NCI-H345 (cell line): ENCODE measurements at places on chromosomes 7 and 10.

DNA sequence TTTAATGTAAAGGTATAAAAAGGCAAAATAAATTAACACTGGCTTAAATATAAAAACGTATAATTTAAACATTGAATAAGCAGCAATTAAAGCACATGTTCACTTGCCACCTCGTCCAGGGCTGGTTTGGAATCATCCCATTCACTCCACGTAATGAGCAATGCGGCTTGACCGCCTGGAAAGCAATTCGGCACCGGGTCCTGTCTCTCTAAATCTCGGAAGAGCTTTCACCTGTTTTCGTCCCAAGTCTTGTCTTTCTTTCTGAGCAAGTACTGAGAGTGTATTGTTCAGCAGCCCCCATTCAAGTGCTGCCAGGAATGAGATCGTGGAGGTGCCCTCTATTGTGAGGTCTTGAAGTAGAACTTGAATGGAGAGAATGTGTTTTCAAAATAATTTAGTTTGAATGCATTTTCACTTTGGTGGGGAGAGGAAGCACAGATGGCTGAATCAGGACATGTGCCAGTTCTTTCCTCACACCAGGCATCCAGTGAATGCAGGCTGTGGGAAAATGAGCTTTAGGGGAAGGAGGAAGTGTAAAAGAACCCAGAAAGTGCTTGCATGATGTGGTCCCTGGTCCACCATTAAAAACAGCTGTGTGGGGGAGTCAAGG is 515.2 kb downstream of the REEP3 start:
- no peak for DNase-seq

GRCh38 chr10:114376523-114376922 is 27.8 kb downstream of the AFAP1L2 start:
- DNase-seq: no peak

GRCh38 chr10:6204063-6204340 is 1.3 kb downstream of the PFKFB3 start:
- no peak for DNase-seq

DNA sequence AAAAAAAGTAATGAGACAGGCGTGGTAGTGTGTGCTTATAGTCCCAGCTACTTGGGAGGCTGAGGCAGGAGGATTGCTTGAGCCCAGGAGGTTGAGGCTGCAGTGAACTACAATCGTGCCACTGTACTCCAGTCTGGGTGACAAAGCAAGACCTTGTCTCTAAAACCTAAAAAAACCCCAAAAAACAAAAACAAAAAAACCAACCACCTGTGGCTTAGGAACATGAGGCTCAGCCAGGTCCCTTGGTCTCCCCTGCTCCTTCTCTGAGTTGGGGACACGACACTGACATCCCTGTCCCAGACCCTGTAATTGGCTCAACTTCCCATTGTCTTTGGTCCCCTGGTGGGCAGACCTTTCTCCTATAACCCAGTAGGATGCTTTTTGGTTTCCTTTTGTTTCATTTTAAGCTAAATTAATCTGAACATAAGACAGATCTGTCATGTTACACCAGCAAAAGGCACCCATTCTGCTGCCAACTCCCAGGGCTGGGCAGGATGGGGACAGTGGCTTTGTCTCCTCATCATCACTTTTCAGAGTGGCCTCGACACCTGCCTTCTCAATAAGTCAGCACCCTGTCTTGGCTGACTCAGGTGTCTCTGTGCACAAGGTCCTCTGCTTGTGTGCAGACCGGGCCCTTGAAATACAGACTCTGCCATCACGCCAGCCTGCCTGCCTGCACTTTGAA is 74.4 kb downstream of the MYL10 start:
- DNase-seq: no peak

GRCh38 chr7:30846378-30846777 is 65.3 kb upstream of the AQP1 start:
- DNase-seq: no peak

- peak; percentile 13 for DNase-seq
Observed at GRCh38 chr10:129605986-129606518, 139.0 kb downstream of the MGMT start.

GRCh38 chr10:13734151-13734550 is 147.4 kb downstream of the PRPF18 start:
- no peak for DNase-seq

GRCh38 chr10:125201791-125202622 is 41.6 kb upstream of the CTBP2 start:
- no peak for DNase-seq

- no peak for DNase-seq
Observed at GRCh38 chr10:120286280-120286679, 170.7 kb upstream of the PLPP4 start.

GRCh38 chr7:102395592-102395872 is 631 bp upstream of the PRKRIP1 start:
- peak; percentile 35 for DNase-seq

- no peak for DNase-seq
Observed at GRCh38 chr10:30463944-30464451, 30.0 kb downstream of the MAP3K8 start.

DNA sequence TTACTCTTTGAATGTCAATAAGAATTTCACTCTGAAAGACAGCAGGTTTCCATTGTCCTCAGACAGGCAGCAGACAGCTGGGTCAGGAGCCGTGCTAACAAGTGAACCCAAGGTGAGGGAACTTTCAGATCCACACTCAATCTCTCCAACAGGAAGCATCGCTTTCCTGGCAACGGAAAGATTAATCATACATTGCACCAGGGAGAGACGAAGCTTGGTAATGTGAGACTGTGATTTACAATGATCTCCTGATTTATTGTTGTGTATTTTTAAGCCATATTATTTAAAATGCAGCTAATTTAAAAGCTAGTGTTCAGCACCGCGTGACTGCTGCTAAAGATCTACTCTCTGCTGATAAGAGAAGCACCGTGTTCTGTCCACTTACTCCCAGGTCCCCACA is 17.5 kb upstream of the NOM1 start:
- peak; percentile 23 for DNase-seq

DNA sequence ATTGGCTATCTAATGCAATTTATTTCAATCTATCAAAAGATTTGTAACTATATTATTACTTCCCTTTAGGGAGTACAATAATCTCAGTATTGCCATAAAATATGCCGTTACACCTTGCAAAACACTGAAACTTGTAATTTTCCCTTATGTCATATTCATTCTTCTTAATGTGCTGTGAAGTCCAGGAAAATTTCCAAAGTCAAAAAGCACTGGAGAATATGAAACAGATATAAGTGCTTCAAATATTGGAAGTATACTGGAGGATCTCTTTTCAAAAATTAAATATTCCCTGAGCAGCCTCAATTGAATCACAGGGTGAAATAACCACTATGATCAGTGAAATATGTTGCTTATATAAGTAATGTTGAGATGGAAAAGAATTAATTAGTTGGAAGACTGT is 356.0 kb downstream of the PPP1R3A start:
- DNase-seq: no peak

- DNase-seq: no peak
Observed at GRCh38 chr7:72292794-72293193, 119.3 kb downstream of the CALN1 start.

DNA sequence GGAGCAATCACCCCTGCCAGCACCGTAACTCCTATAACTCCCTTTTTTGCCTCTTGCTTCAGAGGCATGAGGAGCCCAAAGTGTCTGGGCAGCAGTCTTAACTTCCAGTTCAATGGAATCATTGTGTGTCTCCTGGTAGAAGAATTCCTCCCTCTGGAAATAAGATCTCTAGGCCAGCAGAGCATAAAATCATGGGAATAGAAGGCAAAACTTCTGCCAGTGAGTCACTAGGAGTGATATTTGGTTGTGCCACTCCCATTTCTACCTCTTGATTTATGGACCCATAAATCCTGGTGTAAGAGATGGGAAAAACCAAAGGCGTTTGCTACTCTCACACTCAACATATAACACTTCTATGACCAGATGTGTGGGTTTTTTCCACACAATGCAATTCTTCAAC is 104.9 kb upstream of the FAM180A start:
- DNase-seq: no peak

- no peak for DNase-seq
Observed at GRCh38 chr7:44793919-44794318, 2.6 kb upstream of the PPIA start.

GRCh38 chr7:43480581-43480980 is 102.3 kb upstream of the STK17A start:
- DNase-seq: no peak

DNA sequence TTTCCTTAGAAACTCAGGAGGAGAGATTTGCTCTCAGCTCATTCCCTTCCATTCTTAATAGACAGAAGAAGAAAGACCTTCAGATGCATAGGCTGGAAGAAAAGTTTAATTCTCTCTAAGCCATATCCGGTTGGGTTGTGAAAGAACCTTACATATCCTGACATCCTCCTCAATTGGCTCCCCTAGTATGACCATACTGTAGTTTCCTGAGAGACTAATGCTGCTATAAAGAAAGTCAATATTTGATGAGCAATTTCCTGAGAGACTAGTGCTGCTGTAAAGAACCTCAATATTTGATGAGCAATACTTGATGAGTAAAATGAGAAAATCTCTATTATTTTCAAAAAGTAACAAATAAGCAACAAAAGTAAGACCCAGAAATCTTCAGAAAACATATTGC is 888.5 kb upstream of the SORCS1 start:
- no peak for DNase-seq

DNA sequence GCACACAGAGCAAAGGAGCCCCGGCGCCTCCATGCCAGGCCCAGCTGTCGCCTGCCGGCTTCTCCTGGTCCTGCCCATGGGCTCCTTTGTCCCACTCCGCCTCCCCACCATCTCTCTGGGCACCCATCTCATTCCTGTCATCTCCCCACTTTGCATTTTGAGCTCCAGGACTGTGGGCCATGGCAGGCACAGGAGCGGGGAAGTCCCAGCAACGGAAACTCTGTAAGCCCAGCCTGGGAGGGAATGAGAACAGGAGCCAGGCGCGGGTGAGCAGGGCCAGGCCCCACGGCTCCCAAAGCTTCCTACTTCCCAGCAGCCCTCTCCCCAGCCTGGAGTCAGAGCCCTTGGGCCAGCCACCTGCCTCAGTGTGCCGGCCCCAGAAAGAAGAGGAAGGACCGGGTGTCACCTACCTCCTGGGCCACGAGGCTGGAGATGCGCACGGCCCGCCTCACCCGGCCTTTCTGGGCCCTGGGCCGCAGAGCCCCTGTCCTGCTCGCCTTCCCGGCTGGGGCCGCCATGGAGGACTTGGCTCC is 23.1 kb downstream of the KCNH2 start:
- DNase-seq: no peak

DNA sequence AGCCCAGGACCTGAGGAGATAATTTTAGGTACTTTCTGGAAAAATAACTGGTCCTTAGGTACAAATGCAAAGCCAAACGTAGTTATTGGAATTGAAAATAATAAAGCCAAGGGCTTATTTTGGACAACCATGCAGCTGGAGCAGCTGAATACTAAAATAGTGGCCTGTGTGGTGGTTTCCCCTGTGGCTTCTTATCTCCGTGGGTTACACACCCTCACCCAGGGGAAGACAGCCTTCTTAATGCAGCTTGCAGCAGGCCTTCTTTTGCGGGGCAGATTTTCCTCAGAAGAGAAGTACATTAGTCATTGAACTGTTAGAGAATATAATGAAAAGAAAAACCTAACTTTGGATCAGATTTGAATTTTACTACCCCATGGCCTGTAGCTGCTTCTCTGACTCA is 133.5 kb downstream of the ST7 start:
- DNase-seq: no peak

- peak; percentile 73 for DNase-seq
Observed at GRCh38 chr10:132518572-132519381, 18.8 kb upstream of the INPP5A start.

- DNase-seq: no peak
Observed at GRCh38 chr7:12239806-12240205, 28.7 kb downstream of the TMEM106B start.

GRCh38 chr10:75542084-75542483 is 110.7 kb downstream of the LRMDA start:
- no peak for DNase-seq

GRCh38 chr7:144529269-144529926 is 125.9 kb upstream of the NOBOX start:
- DNase-seq: no peak

GRCh38 chr10:118173296-118173695 is 126.6 kb upstream of the RAB11FIP2 start:
- no peak for DNase-seq

- no peak for DNase-seq
Observed at GRCh38 chr7:4549681-4550080, 132.4 kb upstream of the FOXK1 start.

- DNase-seq: no peak
Observed at GRCh38 chr7:76122516-76123239, 74.8 kb downstream of the MDH2 start.

DNA sequence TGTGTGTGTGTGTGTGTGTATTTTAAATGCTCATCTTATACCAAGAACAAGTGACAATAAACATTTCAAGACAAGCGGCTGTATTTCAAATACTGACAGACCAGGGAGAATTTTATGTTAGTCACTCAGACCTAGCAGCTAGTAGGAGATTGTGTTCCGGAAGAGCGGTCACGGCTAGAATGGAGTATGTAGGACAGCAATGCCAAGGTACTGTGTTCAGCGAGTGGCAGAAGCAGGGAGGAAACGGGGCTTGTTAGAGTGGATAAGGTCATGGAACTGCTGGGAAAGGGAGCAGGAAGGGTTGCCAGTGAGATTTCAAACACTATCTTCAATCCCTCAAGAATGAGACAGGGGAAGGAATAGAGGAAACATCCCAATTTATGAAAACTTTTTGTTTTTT is 260.5 kb upstream of the PITRM1 start:
- no peak for DNase-seq

DNA sequence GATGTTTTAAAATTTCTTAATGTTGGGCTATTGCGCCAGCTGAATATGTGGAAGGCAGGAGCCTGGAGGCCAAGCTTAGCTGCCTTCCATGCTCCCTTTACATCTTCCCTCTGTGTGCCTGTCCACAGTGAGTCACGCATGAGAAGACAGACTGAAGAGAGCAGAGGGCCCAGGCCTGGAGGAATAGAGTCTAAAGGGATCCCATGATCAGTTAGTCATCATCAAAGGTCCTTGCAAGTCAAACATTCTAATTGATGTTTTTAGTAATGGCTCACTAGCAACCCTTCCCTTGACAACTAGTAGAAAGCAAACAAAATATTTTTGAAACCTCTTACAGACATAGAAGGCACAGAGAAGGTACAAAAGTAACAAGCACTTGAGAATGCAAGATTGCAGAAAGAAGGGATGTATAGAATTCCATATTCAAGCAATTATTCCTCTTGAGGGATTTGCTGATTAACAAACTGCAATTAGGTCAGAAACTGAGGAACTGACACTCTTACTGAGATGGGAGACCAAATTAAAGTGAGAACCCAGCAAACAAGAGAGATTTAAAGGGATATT is 30.7 kb upstream of the APBB1IP start:
- DNase-seq: no peak

- peak; percentile 87 for DNase-seq
Observed at GRCh38 chr7:13990319-13990983, 985 bp upstream of the ETV1 start.

GRCh38 chr10:100333661-100334440 is 3.8 kb upstream of the PKD2L1 start:
- DNase-seq: no peak

- DNase-seq: no peak
Observed at GRCh38 chr7:46357290-46357689, 436.2 kb upstream of the IGFBP3 start.
